ENCODE measurements at places on chromosomes 1 and 21. TPM values are rescaled to one million over a fixed set of nuclear protein-coding genes. Genes with fewer than 3 reads are reported as not detected.
A peak's percentile ranks its signal among the peaks of the same experiment; 100 is the strongest.

DNA sequence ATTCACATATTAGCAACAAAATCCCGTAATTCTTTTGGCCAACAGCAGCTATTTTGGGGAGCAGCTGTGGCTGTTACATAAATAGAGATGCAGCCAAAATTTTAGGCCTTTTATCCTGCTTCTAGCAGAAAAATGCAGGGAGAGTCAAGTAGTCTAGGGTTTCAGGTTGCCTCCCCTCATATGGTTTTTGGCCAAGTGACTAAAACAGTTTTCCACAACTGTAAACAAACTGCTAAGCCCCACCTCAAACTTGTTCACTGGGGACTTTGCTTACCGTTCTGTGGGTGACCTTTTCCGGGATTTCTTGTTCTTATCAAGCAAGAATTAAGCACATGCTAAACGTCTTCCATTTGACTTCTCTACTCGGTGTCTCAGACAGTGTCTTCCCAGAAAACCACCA is 133.4 kb downstream of the EDEM3 start:
- peak; percentile 64 for DNase-seq

GRCh38 chr1:207328908-207329440 is 7.5 kb downstream of the CD55 start:
- DNase-seq: no peak

DNA sequence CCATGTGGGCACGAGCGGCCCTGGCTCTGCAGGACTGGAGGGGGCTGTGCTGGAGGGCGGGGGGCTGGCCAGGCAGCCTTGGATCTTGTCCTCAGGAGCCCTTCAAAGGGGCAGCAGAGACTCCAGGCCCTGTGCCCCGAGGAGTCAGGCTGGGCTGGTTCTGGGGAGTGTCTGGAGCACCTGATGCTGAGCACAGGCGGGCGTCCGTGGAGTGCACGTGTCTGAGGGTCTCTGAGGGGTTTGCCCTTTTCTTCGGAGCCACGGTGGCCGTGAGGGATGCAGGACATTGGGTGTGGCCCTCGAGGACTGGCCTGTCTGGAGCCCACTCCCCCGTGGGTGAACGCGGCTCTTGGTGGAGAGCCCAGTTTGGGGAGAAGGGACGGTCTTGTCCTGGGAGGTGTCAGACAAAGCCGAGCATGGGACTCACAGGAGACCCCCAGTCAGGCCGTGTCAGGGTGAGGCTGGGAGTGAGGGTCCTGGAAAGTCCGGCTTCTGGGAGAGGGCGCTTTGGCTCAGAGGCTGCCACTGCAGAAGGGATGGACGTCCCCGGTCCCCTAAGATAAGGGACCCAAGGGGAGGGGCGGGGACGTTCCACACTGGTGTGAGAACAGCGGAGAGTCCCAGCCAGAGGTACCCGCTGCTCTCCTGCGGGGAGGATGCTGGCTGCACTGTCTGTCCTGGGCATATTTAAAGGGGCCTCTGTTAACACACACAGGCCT is 60.8 kb downstream of the COL18A1 start:
- DNase-seq: no peak

DNA sequence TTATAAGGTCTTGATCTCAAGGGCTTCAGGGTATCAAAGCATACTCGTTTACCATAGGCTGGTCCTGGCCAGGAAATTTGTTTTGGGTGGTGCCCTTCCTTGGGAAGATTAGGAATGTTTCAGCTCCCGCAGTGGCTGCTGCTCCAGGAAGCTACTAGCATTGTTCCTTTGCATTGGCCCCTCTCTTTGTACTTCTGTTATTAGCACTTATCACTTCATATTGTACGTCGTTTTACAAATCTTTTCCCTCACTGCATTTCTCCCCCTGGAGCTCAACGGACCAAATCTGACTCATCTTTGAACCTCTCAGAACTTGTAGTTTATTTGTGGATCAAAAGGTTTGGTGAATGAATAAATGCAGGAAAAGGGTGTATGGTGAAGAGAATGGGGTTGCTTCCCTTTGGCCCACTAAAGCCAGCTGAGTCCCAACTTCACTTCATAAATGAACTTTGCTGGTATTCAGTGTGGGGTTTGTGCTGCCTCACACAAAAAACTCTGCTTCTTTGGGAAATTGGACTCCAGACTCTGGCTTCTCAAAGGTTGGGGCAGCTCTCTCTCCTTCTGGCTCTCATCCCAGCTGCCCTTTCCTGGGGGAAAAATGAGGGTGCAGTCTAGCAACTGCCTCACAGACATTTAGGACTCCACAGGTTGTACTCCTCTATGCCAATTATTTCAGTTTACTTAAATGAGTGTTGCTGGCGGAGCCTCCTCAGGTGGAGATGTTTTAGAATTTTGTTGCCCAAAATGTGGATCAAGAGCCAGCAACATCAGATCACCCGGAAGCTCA is 5.9 kb downstream of the GNAT2 start:
- no peak for DNase-seq

- no peak for DNase-seq
Measured at GRCh38 chr1:154609398-154610380, 1.7 kb upstream of the ADAR start.

DNA sequence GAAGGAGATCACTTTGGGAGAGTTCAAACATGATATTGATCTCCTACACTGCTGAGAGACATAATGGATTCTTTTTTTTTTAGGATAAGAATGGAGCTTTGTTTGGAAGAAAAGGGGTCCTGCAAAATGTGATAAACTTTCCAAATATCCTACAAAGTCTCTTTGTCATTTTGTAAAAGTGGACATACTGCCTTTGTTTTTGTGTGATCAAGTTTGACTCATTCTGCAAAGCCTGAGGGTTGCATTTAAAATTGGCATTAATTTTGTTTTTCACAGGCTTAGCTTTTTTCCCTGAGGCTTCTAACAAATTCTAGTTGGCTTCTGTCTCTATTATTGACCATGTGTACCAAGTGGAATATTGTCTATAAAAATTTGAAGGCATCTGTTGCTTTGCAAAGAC is 113.2 kb downstream of the AK5 start:
- DNase-seq: no peak

DNA sequence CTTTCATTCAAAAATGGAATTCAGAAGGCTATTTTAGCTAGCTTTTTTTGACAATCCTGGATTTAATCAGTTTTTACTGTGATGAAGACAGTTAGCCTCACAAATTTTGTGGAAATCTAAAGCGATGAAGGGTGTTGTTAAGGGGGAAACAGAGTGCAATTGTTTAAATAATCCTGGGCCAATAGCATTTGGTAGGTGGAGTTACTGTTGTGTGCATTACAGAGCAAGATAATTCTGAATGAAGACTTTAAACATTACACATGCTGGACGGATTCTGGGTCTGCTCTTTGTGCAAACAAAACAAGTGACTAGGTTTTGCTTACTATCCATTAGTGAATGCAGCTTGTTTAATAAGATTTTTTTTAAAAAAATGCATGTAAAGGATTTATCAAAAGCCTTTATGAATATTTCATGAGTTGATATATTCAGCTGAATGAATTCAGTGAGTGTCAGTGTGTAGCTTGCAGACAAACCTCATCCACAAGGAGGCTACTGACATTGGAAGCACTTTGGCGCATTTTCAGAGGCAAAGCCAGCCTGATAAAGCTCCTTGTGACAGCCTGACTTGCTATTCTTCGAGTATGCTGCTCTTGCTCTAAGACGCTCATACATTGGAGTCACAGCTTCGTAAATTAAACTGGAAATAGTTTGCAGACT is 199.6 kb downstream of the PDE4B start:
- no peak for DNase-seq

DNA sequence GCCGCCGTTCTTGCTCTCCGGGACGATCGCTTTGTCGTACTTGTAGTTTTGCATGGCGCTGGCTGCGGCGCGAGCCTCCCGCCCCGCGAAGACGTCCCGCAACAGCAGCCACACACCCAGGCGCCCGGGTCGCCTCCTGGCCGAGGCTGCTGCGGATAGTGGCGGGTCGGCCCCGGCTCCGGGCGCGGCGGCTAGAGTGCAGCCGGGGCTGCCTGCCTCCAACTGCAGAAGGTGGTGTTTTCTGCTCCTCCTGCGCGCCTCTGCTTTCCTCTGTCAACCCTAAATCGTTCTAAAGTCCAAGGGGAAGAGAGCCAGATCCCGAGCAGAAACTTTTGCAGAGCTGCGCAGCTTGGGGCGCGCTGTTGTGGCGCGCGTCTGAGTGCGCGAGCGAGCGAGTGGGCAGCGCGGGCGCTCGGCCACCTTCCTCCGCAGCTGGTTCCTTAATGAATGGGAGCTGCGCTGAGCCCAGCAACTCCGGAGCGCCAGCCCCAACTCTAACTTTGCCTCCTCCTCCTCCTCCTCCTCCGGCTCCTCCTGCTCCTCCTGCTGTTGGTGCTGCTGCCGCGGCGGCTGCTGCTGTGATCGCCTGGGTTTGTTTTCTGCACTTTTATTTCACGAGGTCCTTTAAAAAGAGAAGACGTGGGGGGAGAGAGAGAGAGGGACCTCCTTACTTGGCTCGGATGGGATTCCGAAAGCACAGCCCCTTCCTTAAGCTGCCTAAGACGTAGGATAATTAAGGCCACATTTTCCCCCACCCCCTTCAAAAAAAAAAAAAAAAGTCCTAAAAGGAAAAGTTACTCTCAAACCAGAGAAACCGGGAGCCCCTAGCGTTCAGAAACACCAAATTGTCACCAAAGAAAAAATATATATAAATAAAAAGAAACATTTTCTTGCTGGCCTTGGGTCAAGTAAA is at the start of gene PLPP3:
Gene PLPP3, minus strand, starts transcription at position 601 of the 913 bp plus-strand sequence. Its CDS starts 547 bp downstream, at position 54.
- DNase-seq: peak; percentile 88

- DNase-seq: no peak
Measured at GRCh38 chr1:75630004-75630594, 19.2 kb upstream of the SLC44A5 start.

DNA sequence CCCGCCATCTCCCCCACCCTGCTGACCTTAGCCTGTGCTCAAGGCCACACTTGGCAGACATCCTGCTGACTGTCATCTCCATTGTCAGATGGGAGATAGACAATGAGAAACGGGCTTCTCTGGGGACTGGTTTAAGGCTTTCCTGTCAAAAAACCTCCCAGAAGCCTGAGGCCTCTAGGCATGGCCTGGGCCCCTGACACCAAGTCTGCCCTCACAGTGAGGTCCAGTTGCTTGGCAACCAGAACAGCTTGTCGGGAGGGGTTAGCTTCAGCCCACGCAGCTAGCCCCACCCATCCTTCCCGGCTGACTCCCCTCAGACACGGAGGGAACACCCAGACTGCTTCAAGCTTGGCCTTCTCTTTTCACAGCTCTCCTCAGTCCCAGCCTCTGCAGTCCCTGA is 11.0 kb downstream of the PLEKHA6 start:
- DNase-seq: peak; percentile 29

GRCh38 chr1:41582351-41582750 is 97.9 kb upstream of the EDN2 start:
- no peak for DNase-seq

DNA sequence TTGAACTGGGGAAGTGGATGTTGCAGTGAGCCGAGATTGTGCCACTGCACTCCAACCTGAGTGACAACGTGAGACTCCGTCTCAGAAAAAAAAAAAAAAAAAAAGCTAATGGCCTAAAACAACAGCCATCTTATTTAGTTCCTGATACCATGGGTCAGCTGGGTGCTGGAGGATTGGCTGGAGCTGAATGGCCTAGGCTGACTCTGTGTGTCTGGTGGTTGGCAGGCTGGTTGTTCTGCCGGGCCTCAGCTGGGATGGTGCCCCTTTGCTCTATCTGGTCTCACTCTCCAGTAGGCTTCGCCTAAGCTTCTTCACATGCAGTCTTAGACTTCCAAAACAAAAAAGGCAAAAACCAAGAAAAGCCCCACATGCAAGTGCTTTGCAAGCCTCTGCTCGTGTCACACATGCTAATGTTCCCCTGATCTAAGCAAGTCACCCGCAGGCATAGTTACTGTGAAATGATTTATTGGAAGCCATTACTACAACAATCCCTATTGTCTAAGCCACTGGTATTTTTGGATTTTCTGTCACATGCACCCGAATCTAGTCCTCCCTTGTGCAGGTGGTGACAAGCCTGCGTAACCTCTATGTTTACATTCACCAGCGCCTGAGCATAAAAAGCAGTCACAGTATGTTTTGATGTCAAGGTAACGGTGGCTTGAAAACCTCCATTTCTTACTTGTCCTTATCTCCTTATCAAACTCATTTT is 39.6 kb upstream of the KANK4 start:
- no peak for DNase-seq

GRCh38 chr21:14620152-14620551 is 74.0 kb upstream of the SAMSN1 start:
- no peak for DNase-seq

GRCh38 chr1:61585714-61586113 is 139.2 kb downstream of the TM2D1 start:
- peak; percentile 40 for DNase-seq

DNA sequence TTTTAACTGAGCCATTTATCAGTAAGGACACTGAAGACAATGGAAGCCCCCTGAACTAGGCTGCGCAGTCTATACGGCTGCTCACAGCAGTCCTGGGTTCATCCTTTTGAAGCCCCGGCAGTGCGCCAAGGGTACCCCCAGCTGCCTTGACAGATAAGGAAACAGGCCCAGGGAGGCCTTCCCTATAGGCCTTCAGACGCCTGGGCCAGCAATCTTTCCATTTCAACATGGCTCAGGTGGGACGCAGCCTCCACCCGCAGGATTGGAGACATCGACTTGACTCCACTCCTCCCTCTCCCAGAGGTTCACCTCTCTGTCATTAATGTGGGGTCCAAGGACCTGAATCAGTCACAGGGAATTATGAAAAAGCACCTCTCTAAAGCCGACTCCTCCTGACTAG is 2.8 kb upstream of the LYPD8 start:
- no peak for DNase-seq

- no peak for DNase-seq
Measured at GRCh38 chr1:225965231-225965630, 24.2 kb upstream of the LEFTY2 start.

DNA sequence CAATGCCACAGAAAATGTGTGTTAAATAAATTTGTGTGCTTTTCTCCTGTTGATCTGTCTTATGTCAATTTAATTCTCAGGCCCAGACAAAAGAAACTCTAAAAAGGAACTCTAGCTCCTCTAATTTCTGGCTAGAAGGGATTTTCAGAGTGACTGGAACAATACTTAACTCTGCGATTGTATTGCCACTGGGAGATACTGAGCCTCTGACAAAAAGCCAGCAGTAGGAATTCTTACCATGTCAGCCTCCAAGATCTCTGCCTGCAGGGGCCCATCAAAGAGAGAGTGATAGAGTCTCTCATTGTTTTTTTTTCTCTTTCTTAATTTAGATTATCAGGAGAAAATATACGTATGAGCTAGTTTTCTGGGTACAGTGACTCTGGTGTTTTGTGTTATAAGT is 1165.7 kb downstream of the BRINP3 start:
- no peak for DNase-seq

- DNase-seq: no peak
Measured at GRCh38 chr1:234241941-234242490, 131.2 kb upstream of the COA6 start.

GREM2 gene
- total RNA-seq: 0.66 TPM

KRTAP19-3 gene
- total RNA-seq: not detected

LAMB3 gene
- 1.8 TPM for total RNA-seq

HRNR gene
- total RNA-seq: not detected

VANGL1 gene
- total RNA-seq: 8.2 TPM

PEA15 gene
- total RNA-seq: 50.7 TPM

TCHH gene
- not detected for total RNA-seq

CD247 gene
- not detected for total RNA-seq

CAPN8 gene
- total RNA-seq: not detected
